Caki2 (cell line): ENCODE measurements at places on chromosomes 13 and 19.
A peak's percentile ranks its signal among the peaks of the same experiment; 100 is the strongest.

DNA sequence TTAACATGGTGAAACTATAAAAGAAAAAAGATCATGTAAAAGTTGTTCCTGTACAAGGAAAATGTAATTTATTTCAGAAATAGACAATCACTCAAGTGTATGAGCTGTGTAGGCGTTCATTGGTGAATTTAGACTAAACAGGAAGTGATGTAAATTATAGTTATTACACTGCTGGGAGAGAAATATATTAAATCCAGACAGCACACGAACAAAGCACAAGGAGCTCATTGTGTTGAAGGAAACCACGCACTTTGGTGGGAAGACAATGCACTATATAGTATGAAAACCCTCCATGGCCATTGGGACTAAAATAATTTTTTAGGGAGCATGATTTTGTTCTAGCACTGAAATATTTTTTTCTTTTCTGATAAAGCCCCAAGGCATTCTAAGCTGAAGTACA is 450.5 kb downstream of the KLF12 start:
- no peak for DNase-seq

DNA sequence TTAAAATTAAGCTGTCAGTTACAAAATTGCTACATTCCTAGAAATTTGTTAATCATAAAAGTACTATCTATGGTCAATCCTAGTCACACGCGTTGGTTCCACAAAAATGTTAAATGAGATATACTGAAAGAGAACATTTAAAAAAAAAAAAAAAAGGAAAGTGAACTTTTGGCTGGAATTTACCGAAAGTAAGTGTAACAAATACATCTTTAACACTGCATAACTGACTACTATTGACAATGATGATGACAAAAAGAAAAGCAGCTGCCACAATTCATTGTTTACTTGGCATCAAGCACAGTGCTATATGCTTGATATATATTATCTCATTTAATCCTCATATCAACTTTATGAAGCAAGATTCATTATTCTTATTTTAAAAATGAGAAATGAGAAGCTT is 19.8 kb upstream of the POU4F1 start:
- no peak for DNase-seq

GRCh38 chr13:113765564-113765910 is 6.5 kb downstream of the TMEM255B start:
- DNase-seq: no peak

- peak; percentile 44 for DNase-seq
Observed at GRCh38 chr19:49512970-49513745, 697 bp downstream of the FCGRT start.

- no peak for DNase-seq
Observed at GRCh38 chr19:31064491-31064890, 284.7 kb downstream of the TSHZ3 start.
